Hippocampal formation (tissue), 2 donors: ENCODE measurements at places on chromosomes 13 and 19.

GRCh38 chr19:18399008-18399407 lies 1.6 kb upstream of the LRRC25 start:
- no peak for DNase-seq

DNA sequence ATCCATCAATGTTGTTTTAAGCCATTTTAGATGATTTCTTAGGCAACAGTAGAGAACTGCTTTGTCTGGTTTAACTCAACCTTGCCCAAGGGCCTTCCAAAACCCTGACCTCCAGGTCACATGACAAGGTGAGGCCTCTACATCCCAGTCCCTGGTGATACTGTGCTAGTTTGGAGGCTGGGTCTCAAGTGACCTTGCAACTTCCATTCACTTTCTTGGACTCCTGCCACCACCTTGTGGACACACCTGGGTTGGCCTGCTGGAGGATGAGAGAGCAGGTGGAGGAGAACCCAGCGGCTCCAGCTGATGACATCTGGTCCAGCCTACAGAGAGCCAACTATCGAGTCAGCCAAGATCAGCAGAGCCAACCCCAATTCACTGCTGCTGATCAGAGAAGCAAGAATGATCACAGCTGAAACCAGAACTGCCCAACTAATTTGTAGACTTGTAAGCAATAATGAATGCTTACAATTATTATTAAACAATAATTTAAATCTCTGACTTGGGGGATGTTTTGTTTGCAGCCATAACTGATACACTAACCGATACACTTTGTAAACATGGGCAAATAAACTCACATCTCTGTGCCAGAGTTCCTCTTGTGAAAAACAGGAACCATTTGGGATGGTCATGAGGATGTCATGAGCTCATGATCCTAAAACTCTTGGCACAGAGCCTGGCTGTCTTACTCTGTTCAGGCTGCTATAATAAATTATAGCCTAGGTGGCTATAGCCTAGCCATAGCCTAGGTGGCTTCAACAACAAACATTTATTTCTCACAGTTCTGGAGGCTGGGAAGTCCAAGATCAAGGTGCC lies 11.5 kb downstream of the FAM187B start:
- DNase-seq: no peak

GRCh38 chr13:50267917-50268316 lies 252.7 kb downstream of the KCNRG start:
- no peak for DNase-seq

GRCh38 chr19:11223200-11223599 lies 16.2 kb upstream of the ANGPTL8 start:
- no peak for DNase-seq

- DNase-seq: no peak
Observed at GRCh38 chr13:108377646-108378206, 108.2 kb downstream of the TNFSF13B start.

GRCh38 chr19:51714848-51715247 lies 8.9 kb downstream of the HAS1 start:
- no peak for DNase-seq

DNA sequence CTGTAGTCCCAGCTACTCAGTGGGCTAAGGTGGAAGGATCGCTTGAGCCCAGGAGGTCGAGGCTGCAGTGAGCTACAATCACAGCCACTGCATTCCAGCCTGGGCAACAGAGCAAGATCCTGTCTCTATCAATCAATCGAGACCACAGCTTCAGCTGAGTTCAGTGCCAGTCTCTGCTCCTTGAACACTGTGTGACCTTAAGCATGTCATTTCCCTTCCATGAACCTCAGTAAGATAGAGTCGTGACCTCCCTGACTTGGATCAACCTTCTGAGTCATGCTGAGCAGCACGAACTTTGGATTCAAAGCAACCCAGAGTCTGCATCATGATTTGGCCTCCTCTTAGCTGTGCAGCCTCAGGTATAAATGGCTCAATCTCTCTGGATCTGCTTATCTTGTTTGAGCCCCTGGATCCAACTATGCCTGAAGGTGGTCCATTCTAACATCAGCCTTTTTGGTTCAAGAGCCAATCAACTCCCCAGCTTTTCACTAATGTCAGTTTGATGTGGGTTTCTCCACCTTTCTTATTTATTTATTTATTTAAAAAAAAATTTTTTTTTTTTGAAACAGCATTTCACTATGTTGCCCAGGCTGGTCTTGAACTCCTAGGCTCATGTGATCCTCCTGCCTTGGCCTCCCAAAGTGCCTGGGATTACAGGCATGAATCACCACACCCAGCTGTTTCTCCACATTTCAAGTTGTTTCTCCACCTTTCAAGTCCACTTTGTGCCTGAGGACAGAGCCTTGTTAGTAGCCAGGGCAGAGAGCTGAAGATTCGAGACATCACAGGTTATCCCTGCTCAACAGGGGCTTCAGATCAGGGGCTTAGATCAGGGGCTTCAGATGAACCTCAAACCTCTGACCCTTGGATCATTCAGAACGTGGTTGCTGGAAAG lies 26.4 kb downstream of the PTPRS start:
- no peak for DNase-seq

DNA sequence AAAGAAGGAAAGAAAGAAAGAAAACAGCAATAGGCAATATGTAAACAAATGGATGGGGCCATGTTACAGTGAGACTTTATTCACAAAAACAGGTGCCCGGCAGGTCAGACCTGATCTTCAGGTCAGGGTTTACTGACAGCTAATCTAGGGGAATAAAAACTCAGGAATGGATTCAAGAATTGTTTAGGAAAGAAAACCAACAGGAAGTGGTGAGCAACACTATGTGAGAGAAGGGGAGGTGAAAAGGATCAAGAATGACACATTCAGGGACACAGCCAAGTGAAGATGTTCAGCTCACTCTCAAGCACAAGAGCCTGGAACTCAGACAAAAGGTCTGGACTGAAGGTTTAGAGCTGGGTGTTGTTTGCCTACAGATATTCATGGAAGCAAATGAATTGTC lies 244.5 kb downstream of the EFNB2 start:
- DNase-seq: no peak
